Stimulated activated CD8-positive, alpha-beta memory T cell treated with anti-CD3 and anti-CD28 coated beads, Interleukin-7, amount 100 ng/mL, for 4 hours (primary cell): ENCODE measurements at places on chromosomes 5 and 9.

DNA sequence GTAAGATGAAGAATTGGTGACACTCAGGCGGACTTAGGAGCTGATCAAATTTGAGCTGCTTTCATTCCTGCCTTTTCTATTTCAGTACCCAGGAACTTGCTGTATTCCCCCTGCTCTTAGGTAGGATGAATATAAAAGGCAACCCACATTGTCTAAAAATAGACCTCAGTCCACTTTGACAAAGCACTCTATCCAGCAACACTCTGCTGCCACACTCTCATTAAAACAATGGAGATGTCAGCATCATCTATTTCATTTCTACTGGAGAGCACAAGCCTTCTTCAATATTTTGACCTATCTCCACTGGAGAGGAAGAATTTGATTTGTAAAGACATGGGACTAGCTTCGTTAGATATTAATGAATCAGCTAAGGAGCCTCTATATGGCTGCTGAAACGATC lies 468.4 kb downstream of the PTPRD start:
- no peak for DNase-seq

- no peak for DNase-seq
Measured at GRCh38 chr5:1652873-1653697, 129.3 kb upstream of the LPCAT1 start.

DNA sequence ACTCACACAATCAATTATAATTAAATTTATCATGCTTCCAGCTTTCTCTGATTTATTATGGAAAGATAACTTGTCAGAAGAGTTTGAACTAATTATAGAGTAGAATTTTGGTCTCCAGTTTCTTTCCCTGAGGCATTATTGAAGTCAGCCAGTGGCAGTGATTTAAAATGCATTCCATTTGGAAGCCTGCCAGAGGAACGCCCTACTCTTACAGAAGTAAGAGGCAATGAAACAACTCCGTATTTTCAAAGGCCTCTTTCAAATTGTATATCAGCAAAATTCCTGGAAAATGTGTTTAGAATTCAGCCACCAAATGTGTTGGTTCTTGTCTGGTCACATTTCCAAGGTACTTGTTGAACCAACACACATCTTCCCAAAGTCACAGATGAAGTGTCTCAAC lies 640.9 kb downstream of the SEMA5A start:
- no peak for DNase-seq

DNA sequence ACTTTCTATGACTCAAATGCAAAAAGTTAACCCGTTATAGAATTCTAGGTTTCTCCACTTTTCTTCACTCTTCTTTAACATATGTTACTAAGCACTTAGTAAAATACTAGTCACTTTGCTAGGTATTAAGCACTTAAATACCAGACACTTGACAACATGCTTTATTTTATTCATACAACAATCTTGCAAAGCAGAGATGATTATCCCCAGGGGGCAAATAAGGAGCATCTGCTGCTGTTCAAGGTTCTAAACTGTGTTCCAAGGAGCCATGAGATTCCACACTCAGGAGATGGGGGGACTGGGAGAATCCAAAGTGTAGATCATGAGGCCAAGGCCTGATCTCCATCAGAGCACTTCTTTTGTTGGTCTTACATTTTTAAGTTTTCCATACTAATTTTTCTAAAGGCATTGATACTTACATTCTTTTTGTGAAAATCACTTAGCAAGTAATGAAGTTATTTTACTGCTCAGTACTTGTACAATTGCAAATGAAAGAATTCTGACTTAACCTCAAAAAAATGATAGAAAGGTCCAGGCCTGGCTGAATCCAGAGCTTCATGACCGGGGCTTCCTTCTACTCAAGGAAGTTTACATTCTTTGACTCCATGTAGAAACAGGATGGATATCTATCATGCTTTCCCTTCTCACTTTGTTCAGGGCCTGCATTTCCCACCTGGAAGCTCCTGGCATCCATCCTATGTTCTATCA lies 504.4 kb upstream of the WWC1 start:
- no peak for DNase-seq

DNA sequence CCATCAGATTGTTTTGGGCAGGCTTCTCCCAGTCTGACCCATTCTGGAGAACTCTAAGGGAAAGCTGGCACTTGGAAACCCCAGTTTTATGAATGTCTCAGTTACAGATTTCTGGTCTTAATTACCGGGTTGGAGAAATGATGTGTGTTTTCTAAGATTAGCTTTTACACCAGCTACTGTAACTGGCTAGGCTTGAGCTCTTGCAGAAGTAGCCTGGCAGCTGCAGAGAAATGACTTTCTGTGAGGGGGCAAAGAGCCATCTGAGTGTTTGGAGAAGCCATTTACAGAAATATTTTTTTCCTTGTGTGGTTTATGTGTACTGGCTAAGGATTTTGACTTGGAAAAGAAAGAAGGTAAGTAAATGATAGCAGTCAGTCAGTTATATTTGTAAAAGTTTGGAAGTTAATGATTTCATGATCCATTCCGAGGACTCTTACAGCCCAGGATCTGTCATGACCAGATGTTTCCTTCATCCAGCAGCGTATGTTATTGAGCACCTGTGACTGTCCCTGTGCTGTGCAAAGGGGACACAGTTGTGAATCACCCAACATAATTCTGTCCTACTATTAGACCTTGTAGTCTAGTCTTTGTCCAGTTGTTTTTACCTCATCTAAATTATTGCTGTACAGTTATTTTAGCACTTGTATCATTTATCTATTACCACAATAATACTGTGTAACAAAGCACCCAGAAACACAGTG lies 53.7 kb upstream of the GDNF start:
- no peak for DNase-seq
